ENCODE measurements at places on chromosomes 3 and 15. TPM values are rescaled to one million over a fixed set of nuclear protein-coding genes. Genes with fewer than 3 reads are reported as not detected.
A peak's percentile ranks its signal among the peaks of the same experiment; 100 is the strongest.

TMEM40 gene
- not detected for total RNA-seq

GPR149 gene
- not detected for total RNA-seq

EPB42 gene
- total RNA-seq = 1.4 TPM

ZNF620 gene
- total RNA-seq = 3.2 TPM

GOLGA6L7 gene
- total RNA-seq = not detected

SCN11A gene
- 0.09 TPM for total RNA-seq

MUC13 gene
- 248 TPM for total RNA-seq

DNA sequence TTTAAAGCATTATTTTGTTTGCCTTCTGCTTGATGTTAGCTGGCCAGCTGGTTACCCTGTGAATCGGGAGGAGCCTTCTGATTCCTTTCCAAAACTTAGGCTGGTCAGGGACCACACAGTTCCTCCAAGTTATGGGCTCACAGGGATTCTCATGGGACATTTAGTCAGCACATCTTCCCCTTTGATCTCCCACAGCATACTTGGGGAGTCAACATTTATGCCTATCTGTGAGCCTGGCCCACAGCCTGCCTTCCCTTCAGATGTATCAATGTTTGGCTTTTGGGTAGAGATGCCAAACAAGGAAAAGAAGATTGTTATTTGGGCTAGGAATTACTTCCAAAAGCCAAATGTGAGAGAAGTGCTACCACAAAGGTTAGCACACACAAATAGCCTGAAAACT is 32.6 kb upstream of the DCP1A start:
- no peak for DNase-seq

DNA sequence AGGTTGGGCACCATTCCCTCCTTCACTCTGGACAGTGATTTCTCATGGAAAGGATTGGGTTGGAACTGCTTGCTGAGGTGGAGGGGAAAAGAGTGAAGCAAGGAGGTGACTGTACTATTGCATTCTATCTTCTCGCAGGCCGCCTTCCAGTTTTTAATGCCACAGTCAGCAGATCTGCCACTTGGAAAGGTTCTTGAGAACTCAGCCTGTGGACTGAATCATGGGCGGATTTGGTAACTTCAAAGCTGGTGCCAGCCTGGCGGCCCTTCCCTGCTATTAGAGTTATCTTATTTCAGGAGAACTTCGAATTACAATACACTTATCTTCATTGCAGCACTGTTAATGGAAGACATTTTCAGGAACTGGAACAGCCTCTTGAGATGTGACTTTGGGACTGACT is 23.1 kb upstream of the SLC28A2 start:
- peak; percentile 23 for DNase-seq

GRCh38 chr15:53586799-53587198 is 172.7 kb downstream of the WDR72 start:
- DNase-seq = no peak

DNA sequence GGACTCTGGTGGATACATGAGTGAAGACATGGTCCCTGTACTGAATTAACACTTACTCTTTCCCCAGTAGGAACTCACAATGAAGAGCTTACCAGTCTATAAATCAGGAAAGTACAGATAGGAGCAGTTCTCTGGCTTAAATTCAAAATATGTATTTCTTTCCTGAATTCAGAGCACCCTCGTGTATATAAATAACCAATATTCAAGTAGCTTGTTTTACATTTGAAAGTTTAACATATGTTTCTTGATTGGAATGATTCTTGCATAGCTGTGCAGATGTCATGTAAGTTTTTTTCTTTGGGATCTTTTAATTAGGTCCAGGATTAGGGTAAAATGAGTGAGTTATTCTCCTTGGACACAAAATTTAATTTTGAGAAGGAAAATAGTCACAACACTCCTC is 14.8 kb upstream of the TMPRSS7 start:
- DNase-seq = no peak

DNA sequence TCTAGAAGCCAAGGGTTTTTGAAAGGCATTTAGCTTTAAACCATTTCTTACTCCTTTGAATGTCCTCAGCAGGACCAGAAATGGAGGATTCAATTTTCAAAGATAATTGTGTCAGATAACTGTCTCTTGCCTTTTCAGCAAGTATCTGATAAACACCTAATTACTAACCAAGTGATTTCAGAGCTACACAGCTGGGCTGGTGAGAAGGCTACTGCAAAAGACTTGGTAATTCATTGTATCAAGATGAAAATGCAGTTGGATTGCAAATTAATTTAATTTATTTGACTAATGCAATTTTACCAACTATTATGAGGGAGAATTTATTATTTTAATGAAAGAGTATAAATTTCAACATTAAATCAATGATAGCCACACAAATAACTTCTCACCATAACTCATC is 165.4 kb downstream of the ROBO1 start:
- DNase-seq = no peak

DNA sequence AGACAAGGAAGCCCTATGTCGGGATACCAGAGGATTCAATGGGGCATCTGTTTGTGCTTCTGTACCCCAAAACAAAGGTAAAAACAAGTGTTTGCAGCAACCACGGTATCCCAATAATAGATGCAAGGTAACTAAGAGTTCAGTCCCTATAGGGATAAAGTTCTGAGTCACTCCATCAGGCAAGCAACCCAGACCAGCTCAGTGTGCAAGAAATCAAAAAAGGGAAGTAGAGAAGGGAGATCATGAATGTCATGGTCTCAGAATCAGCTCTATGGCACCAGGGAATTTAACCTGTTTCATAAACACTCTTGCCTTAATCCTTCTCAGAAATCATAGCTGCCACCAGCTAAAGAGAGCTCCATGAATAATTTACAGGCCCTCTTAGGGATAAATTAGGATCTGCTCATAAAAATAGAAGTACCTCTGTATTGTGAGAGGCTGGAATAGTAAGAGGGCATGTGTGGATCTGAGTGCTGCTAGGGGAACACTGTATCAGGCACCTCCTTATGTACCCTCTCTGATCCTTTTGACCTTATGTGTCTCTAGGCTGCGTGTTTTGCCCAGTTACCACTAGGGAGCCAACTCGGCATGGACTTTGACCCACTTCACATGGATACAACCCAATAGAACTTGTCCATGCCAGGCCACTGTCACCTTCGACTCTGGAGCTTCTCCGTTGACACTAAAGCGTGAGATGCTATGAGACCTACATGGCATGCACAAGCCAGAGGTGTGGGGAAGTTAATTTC is 754.6 kb downstream of the AGBL1 start:
- DNase-seq = no peak

DNA sequence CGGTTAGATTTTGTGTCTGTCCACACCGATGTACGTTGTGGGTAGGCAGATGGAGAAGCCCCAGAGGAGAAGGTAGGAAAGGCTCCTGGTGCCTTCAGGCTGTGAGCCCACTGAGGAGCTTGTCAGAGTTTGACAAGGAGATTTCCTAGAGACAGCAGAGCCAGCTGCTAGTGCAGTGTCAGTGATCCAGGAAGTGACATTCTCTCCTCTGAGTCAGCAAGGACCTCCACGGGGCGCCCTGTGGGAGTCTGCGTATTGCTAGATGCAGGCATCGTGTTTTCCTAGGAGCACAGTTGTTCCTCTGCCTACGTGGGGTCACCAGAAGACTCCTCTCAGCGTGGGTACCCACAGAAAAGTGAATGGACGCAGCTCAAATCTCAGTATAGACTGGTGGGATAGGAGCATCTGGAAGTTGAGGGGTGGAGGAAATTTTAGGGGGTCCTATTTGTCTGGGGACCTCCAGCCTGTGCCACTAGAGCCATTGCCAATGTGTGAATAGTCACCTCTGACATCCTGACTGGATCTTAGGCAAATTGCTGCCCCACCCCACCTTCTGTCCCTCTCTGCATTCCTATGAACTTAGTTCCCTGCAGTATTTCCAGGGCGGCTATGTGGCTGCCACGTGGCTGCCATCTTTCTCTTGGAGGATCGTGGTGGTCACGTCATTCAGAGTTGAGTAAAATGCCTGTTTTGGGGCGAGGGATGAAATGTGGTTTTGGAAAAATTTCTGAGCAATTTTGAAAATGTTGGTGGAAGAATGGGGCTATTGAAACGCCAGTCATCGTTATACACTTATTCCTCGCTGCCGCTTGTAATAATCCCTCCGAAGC is 84.8 kb upstream of the KLHL25 start:
- no peak for DNase-seq

DNA sequence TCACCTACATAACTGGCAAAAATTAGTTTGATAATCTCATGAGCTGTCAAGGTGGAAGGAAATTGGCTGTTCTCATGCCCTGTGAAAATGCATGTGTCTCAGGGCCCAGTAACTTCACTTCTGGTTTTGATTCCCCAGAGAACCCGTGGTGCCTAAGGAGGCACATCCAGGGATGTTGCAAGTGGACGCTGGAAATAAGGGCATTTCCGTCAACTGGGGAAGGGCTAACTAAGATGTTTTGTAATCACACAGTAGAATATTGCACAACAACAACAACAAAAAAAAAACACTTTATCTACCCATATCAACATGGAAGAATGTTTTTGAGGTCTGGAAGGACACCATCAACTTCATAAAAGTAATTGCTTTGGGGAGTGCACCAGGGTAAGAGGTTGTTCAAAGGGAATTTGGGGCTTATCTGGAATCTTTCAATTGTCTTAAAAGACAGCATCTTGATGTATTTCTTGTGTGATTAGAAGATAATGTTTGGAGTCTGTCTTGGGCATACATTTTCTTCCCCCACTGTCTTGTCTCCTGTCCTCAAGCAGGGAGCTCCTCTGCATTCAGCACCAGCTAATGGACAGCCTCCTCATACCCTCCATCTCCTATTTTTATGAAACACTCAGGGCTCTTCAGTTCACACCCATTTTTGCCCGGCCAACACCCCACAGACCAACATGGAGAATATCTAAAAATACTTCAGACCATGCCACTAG is 37.2 kb upstream of the PRR20G start:
- no peak for DNase-seq

- no peak for DNase-seq
These were observed 66.1 kb downstream of the SEC22A start for GRCh38 chr3:123267821-123268220.

DNA sequence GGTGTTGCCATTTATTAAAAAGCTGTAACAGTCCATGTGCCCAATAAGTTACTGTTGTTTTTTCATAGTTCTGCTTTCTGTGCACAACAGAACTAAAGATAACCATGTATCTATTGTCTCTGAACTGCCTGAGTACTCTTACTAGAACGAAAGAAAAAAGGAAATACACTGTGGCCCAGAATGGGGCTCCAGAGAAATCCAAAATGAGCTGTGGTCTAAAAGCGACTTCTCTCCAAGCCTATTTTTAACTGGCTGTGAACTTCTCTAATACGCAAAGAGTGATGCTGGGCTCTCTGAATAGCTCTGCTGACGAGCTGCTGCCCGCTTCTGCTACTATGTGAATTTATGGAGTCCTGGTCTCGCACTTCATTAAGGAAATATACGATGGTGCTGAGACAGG is 56.2 kb upstream of the LPP start:
- DNase-seq = no peak

- no peak for DNase-seq
These were observed 266.0 kb upstream of the ICE2 start for GRCh38 chr15:60744826-60745460.

- DNase-seq = no peak
These were observed 115.6 kb upstream of the MB21D2 start for GRCh38 chr3:193033226-193033780.

DNA sequence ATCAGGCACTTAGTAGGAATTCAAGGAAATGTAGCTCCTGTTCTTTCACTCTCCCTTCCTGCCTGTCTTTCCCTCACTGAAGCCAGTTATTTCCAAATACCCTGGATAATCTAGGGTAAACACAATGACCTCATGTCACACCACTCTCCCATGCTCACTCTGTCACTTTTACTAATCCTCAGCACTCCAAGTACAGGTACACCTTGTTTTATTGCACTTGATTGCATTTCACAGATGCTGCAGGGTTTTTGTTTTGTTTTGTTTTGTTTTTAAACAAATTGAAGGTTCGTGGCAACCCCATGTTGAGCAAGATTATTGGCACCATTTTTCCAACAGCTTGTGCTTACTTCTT is 40.8 kb downstream of the PPM1L start:
- DNase-seq = no peak

DNA sequence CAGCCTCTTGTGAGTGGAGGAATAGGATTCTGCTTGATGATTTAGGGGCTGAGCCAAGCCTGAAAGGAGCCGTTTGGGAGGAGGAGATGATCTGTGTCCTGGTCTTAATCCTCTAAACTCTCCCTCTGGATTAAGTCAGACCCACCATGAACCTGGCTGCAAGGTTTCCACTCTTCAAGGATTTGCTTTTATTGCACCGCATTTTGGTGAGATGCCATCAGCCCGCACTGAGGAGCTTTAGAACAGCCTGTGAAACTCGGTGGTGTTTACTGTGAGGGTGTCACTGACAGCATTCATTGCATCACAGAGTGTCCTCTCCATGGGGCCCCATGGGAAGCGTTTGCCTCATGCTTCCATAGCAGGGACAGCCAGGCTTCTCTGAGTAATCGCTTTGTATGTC is 59.2 kb downstream of the EPHB1 start:
- no peak for DNase-seq

Measured in mucosa of gallbladder (tissue), 1 donor.